ENCODE measurements at places on chromosomes 3 and 15.

DNA sequence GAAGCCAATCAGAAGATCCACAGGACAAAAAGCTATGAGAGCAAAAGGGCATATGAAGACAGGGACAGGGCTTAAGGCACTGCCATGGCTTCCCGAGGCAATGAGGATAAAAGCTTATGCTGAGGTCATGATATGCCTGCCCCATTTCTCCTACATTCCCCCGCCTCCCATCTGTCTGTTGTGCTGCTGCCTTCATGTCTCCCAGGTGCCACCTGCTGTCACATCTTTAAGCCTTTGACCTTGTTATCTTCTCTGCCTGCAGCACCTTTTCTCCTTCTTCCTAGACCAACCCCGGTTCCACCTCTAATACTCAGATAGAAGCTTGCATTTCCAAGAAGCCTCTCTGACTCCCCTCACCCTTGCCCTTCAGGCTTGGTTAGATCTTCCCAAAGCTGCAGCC, 213.8 kb downstream of the ARRDC4 start:
- no peak for DNase-seq

DNA sequence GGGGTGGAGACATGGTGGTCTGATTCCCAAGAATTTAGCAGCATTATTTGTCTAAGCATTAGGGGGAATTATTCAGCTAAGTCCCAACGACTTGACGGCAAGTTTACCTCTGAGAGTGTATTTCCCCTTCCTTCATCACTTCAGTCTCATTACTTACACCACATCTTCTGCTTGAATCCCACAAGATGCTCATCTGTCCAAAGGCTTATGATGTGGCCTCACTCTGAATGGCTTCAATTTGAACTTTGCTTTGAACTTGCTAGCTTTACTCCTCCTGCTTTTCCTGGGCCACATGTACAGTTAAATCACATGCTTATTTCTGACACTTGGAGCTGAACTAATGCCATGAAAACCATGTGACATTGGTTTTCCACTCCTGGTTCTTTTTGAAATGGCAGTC, 231.3 kb upstream of the SATB1 start:
- DNase-seq, result no peak

GRCh38 chr15:21270474-21270873, 169.8 kb downstream of the POTEB3 start:
- no peak for DNase-seq

DNA sequence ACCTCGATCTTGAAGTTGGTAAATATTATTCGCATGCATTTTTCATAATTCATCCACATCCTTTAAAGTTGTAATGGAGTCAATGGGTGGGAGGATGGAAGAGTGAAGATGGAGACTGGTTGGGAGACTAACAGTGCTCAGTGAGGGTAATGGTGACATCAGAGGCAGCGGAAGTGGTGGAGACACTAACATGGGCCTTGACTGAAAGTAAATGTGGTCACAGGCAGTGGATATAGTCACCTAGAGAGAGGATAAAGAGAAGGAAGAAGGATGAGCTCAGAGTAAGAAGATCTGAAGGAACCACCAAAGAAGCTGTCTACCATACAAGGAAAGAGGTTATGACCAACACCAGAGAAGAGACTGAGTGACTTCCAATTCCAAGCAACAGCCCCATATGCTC, 281.6 kb upstream of the STT3B start:
- no peak for DNase-seq

DNA sequence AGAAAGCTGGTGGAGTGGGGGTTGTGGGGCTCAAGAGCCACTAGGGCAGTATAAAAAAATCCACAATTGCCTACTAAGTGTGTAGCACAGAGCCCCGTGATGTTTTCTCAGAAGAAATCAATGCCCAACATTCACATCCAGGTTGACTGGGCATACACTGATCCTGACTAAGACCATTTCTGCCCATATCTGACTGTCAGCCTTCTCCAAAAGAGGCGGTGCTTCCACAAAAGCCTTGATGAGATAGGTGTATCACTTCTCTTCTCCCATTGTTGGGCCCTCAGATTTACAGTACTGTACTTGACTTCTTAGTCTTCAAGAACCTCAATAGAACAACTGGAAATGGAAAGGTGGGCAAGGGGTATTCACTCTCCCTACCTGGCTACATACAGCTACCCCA, 1.4 kb downstream of the POPDC2 start:
- DNase-seq, result no peak
